ENCODE measurements at places on chromosomes 13 and 19. TPM values are rescaled to one million over a fixed set of nuclear protein-coding genes. Genes with fewer than 3 reads are reported as not detected.

DNA sequence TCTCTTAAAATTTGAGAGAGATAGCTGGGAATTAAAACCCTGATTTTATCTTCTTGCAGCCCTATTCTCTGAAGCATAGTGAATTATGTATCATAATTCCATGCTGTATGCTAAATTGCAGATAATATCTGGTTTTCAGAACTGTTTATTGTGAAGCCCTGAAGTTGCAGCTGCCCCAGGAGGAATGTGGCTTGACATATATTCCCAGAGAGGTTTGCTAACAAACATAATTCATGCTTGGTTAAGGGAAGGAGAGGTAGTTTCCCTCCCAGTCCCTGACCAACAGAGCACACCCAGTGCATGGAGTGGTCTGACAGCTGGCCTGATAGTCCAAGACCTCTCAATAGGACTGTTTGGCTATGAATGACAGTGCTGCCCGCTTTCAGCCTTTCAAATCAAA lies 500.6 kb upstream of the MIR17HG start:
- no peaks in the 10 kb centered on the region for H3K27me3 ChIP-seq
- H3K4me1 ChIP-seq, result no peaks in the 10 kb centered on the region
- H3K4me3 ChIP-seq, result no peak overlapping the region

GRCh38 chr13:112971288-112971643 lies 2.3 kb downstream of the MCF2L start:
- H3K27me3 ChIP-seq, result no peaks in the 10 kb centered on the region
- no peaks in the 10 kb centered on the region for H3K36me3 ChIP-seq

The TEX26 gene
- 0.12 TPM for polyA plus RNA-seq

The CNFN gene
- polyA plus RNA-seq, result 13.5 TPM

DNA sequence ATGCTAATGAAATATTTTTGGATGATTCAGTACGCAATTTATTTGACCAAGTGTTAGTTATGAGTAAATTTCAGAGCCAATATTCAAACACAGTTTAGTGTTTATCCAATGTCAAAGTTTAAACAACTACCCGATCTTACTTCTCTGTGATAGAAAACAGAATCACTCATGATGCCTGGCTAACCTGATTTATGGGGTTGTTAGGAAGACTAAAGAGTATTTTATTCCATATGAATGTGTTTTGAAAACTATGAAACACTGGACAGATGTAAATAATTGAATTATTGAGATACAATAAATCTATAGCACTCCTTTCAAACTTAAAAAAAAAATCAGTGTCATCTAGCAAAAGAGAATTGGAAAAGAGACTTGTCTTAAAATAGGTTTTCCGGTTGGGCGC lies 1181.8 kb downstream of the EFNB2 start:
- no peak overlapping the region for H3K27ac ChIP-seq
- H3K27me3 ChIP-seq, result no peaks in the 10 kb centered on the region
- no peak overlapping the region for H3K4me3 ChIP-seq
- no peaks in the 10 kb centered on the region for H3K4me1 ChIP-seq
- no peak for DNase-seq
- H3K36me3 ChIP-seq, result no peaks in the 10 kb centered on the region

The PLA2G4C gene
- polyA plus RNA-seq, result 5.3 TPM

The CYTH2 gene
- 63.8 TPM for polyA plus RNA-seq

The ZNF296 gene
- polyA plus RNA-seq, result 6.6 TPM

The BRCA2 gene
- polyA plus RNA-seq, result 3.4 TPM

DNA sequence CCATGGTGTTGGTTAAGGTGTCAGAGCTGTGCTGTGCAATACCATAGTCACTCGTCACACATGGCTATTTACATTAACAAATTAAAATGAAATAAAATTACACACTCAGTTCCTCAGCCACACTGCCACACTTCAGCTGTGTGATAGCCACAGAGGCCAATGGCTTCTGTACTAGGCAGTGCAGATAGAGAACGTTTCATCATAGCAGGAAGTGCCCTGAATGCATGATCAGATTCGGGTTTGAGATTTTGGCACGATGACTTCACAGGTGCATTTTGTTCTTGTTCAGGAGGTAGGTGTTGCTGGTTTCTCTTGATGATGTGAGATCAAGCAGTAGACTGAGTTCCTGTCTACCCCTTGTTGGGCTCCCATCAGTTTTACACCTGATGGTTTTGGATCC lies 6.5 kb downstream of the ARMC6 start:
- peaks cover 29% of the 10 kb centered on the region for H3K36me3 ChIP-seq
- H3K27me3 ChIP-seq, result no peaks in the 10 kb centered on the region
- no peaks in the 10 kb centered on the region for H3K4me1 ChIP-seq
- no peak for DNase-seq
- H3K27ac ChIP-seq, result no peak overlapping the region

The PSG7 gene
- not detected for polyA plus RNA-seq

The CIC gene
- 43.4 TPM for polyA plus RNA-seq

- no peaks in the 10 kb centered on the region for H3K27me3 ChIP-seq
- no peak overlapping the region for H3K4me3 ChIP-seq
- H3K36me3 ChIP-seq, result no peaks in the 10 kb centered on the region
- no peak for DNase-seq
- no peak overlapping the region for H3K27ac ChIP-seq
- no peaks in the 10 kb centered on the region for H3K4me1 ChIP-seq
Measured at GRCh38 chr19:19743176-19743575, 10.3 kb upstream of the ZNF14 start.

The F2RL3 gene
- 0.99 TPM for polyA plus RNA-seq

DNA sequence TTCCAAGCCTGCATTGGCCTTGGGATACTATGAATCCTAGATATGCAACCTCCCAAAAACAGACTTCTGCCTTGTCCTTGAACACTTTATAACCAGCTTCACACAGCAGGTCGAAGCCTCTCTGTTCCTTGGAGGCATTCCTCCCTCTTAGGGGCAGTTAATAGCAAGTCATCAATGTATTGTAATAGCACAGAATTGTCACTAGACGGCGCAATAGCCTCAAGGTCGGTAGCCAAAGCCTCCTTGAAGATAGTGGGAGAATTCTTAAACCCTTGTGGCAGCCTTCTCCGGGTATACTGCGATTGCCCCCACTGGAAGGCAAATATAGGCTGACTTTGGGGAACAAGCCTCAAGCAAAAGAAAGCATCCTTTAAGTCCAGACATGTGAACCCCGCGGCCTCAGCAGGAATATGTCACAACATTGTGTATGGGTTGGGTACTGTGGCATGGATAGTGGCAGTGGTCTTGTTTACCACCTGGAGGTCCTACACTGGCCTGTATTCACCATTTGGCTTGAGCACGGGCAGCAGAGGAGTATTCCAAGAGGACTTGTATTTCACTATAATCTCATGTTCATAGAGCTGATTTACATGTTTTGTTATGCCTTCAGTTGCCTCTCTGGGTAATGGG lies 61.1 kb downstream of the ZNF431 start:
- no peak overlapping the region for H3K27ac ChIP-seq
- peak; percentile 58 for DNase-seq
- H3K27me3 ChIP-seq, result no peaks in the 10 kb centered on the region
- H3K4me1 ChIP-seq, result no peaks in the 10 kb centered on the region

The CCDC194 gene
- polyA plus RNA-seq, result 0.28 TPM

- no peaks in the 10 kb centered on the region for H3K36me3 ChIP-seq
- DNase-seq, result no peak
- H3K4me3 ChIP-seq, result no peak overlapping the region
- H3K27ac ChIP-seq, result no peak overlapping the region
Measured at GRCh38 chr19:670609-671075, 5.5 kb upstream of the FSTL3 start.

Data from large intestine (tissue), 12 donors.